CD4-positive, alpha-beta T cell treated with Interleukin-6 at 100 ng/mL for 8 hours (primary cell): ENCODE measurements at places on chromosomes 3 and 15.

DNA sequence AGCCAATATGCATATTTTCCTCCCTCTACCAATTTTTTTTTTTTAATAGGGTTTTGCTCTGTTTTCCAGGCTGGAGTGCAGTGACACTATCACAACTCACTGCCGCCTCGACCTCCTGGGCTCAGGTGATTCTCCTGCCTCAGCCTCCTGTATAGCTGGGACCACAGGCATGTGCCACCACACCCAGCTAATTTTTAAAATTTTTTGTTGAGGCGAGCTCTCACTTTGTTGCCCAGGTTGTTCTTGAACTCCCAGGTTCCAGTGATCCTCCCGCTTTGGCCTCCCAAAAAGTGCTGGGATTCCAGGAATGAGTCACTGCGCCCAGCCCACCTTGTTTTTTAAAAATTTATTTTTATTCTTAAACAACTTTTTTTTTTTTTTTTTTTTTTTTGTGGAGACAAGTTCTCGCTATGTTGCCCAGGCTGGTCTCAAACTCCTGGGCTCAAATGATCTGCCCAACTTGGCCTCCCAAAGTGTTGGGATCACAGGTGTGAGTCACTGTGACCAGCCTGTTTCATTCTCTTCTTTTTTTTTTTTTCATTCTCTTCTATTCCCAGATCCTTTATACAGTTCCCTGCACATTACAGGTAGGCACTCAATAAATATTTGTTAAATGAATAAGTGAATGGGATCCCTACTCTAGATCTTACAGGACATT, 40.5 kb upstream of the PIK3CB start:
- no peak for DNase-seq

- DNase-seq: no peak
Measured at GRCh38 chr3:72628065-72628464, 220.2 kb downstream of the SHQ1 start.

GRCh38 chr3:69749461-69749860, 10.2 kb downstream of the MITF start:
- no peak for DNase-seq

GRCh38 chr3:138497851-138498250, 63.4 kb downstream of the ESYT3 start:
- no peak for DNase-seq

DNA sequence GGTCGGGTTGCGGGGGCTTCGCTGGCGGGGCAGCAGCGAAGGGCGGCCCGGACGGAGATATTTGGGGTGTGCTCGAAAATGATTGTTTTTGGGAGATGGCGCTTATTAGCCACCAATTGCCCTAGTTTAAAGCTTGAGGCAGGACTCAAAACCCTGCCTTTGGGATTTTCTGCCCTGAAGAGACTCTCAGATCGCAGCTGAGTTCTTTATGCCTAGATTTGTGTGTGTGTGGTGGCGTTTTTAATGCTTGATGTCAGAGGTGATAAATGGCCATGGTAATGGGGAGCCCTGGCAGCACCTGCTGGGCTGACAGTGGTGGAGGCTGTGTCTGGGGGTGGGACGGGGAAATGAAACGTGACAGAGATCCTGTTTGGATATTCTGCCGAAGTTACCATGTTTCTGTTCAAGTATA, 604 bp downstream of the KCTD6 start:
- peak; percentile 17 for DNase-seq

- DNase-seq: no peak
Measured at GRCh38 chr3:119912220-119912619, 130.3 kb downstream of the NR1I2 start.

GRCh38 chr3:197446700-197447056, 109.1 kb downstream of the BDH1 start:
- DNase-seq: no peak

GRCh38 chr15:33089165-33089877, 105.2 kb downstream of the FMN1 start:
- no peak for DNase-seq

- DNase-seq: no peak
Measured at GRCh38 chr3:30368978-30369377, 237.4 kb upstream of the TGFBR2 start.

DNA sequence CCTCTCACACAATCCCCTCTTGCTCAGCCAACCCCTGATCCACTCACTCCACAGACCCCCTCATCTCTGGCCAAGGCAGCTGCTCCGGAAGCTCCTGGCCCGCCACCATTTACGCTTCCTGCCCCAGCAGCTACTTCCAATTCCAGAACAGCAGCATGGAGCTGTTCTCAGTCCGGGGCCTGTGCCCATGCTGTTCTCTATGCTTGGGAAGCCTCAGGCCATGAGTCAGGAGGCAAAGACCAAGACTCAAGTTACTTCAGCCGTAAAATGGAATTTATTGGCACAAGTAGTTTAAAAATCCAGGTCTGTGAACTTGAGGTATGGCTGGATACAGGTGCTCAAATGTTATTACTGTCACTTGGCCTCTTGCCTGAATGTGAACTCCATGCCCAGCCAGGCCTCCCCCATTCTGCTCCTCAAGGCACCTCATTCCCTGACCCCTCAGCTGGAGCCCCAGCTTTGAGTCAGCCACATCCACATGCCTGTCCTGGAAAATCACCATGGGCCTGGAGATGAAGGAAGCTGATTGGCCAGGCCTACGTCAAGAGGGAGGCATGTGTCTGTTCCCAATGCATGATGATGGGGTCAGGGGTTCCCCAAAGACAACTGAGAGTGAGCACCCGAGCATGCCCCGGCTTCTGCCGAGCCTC, 31.4 kb upstream of the CACNA2D2 start:
- DNase-seq: no peak

DNA sequence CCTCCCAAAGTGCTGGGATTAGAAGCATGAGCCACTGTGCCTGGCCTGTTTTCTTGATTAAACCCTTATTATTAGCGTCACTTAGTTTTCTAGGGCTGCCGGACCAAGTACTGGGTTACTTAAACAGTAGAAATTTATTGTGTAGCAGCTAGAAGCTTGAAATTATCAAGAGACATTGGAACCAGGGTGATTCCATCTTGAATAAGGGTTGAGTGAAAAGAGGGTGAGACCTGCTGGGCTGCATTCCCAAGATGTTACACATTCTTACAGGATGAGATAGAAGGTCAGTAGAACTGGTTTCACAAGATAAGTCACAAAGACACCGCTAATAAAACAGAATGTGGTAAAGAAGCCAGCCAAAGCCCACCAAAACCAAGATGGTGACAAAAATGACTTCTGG, 18.6 kb upstream of the FSTL1 start:
- DNase-seq: no peak

DNA sequence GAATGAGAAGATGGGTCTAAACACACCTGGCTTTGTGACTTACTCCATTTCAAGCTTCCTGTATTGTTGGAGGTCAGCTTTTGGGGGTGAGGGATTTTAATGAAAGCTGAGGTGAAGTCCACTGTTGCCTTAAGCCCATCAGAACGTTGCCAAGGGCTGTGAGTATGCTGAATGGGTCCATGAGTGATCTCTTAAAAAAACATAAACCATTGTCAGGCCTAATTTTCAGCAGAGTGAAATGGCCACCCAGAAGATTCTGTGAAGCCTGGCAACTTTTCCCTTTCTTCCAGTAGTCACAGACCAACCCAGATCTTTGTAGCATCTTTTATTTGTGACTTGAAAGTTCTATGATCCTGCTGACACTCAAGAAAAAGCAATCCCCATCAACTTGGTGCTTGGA, 87.0 kb downstream of the SMAD3 start:
- DNase-seq: no peak

DNA sequence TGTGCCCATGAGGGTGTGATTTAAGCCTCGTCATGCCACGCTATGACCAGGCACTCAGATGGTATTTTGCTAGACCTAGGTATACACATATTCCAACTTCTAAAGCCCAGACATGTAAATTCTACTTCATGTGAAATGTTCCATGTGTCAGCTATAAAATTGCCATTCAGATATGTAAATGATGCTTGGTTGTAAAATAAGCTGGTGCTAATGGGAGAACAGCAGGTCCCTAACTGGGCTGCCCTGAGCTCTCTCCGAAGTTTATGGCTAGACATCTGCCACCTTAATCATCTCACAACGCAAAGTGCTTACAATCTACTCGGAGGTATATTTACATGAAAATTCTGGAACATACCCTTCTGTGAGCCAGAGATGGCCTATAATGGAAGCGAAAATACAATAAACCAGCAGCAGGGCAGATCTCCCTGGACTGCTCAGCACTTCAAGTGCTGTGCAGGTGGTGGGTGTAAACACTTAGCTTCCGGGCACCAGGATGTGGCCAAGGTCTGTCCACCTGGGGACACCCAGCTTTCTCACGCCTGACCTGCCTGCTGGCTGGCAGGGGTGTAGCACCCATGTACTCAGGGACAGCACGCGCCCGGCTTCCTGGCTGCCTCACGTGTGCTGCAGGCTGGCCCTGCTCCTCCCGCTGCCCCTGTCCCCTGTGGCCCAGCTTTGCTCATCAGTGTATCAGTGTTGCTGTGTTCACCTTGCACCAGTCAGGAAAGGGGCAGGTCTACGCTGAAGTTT, 82.0 kb downstream of the CHDH start:
- DNase-seq: no peak

DNA sequence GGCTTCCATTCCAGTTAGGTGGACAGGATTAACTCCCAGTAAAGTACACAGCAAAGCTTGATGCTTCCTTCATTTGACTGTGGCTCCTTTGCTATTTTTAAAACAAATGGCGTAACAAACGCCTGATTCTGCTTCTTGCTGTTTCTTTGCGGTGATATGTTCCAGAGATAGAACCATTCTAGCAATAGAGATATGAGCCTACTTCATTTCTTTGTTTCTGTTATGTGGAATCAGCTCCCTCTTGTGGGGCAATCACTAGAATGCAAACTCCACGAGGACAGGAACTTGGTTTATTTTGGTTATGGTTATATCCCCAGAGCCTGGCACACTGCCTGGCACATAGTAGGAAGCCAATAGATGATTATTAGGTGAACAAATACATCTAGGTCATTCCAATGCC, 122.6 kb upstream of the SLC6A11 start:
- no peak for DNase-seq

GRCh38 chr15:41464889-41465580, 28.6 kb upstream of the ITPKA start:
- no peak for DNase-seq

GRCh38 chr3:107431246-107432012, 54.2 kb downstream of the CCDC54 start:
- DNase-seq: peak; percentile 13

GRCh38 chr15:31023841-31024240, 32.4 kb upstream of the MTMR10 start:
- no peak for DNase-seq

- no peak for DNase-seq
Measured at GRCh38 chr15:70833861-70834765, 19.8 kb downstream of the LARP6 start.

DNA sequence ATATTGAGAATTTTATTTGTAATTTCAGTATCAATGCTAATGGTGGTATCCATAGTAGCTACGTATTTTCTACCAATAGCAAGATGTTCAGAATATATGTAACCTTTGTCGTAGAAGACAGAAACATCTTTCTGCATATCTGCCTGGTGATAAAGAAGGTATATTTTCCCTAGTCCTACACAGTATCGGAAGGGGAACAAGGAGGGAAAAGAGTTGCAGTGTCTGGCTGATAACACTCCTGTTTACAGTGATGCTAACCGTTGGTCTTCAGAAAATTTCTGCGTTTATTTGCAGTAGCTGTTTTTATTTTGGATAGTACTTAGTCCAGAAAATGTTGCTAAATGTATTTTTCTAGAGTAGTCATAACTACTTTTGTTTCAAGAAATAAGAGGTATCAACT, 25.2 kb downstream of the TSC22D2 start:
- no peak for DNase-seq

- no peak for DNase-seq
Measured at GRCh38 chr15:60255390-60255789, 142.4 kb downstream of the ANXA2 start.

- no peak for DNase-seq
Measured at GRCh38 chr3:10015461-10015904, 10.8 kb upstream of the FANCD2 start.

GRCh38 chr3:71360764-71361163, 222.8 kb downstream of the FOXP1 start:
- peak; percentile 27 for DNase-seq

- DNase-seq: no peak
Measured at GRCh38 chr15:67862750-67863441, 23.1 kb upstream of the RNU6-1 start.

DNA sequence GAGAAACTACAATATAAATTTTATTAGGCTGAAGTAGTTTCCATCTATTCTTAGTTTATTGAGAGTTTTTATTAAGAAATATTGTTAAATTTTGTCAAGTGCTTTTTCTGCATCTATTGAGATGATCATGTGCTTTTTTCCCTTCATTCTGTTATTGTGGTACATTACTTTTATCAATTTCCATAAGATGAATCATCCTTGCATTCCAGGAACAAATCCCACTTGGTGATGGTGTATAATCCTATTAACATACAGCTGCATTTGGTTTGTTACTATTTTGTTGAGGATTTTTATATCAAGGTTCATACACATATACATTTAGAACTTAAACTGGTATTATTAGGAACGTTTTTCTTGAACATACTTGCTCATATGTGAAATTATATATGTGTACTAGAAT, 199.8 kb downstream of the TBC1D5 start:
- no peak for DNase-seq

DNA sequence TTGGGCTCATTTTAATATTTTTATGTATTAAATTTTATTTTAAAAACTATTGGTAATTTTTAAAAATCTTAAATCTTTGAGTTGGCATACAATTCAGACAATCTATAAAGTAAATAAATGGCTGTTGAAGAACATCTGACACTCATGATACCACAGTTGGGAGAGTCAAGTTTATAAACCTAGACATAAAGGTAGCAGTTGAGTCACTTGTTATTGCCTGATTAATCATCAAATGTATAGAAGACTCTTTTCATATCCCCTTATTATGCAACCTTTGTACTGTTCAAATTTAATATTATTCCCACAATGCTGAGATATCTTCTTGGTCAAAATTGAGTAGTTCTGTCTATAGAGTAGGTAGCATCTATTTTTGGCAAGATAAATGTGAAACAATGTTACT, 19.6 kb downstream of the PAQR9 start:
- DNase-seq: no peak

- no peak for DNase-seq
Measured at GRCh38 chr3:186169379-186169778, 60.5 kb upstream of the ETV5 start.

DNA sequence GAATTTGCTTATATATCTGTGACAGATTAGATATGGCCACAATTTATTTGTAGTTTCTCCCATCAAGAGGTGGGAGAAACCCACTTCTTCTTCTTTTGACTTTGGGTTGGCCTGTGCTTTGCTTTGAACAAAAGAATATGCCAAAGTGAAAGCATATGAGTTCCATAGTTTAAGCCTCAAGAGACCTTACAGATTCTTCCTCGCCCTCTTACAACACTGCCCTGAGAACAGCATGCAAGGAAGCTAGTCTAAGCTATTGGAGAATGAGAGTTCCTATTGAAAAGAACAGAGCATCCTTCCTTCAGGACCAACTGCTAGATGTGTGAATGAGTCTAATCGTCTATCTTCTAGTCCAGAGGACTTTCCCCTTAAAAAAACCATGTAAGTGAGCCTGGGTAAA, 394.8 kb downstream of the TUSC7 start:
- no peak for DNase-seq

DNA sequence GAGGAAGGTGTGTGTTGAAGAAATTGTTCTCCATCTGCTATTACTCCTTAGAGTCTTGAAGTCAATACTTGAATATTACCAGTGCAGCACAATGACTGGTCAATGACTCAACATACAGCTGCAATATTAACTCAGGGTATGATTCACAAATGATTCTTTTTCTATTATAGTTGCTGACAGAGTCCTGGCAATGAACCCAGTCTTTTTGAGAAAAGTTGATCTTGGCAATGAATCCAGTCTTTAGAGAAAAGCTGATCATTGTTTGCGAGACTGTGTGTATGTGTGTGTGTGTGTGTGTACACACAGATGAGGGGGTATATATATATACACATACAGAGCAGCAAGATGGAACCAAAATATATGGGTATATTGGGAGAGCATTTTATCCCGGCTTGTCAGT, 315.1 kb downstream of the ZNF385D start:
- DNase-seq: no peak
